Bronchial epithelial cell (primary cell): ENCODE measurements at places on chromosomes 5 and 9. TPM values are rescaled to one million over a fixed set of nuclear protein-coding genes. Genes with fewer than 3 reads are reported as not detected.

GRCh38 chr9:86774116-86774515 lies 173.2 kb downstream of the GAS1 start:
- DNase-seq: no peak

- no peak for DNase-seq
These were observed at the start of gene SPARC for GRCh38 chr5:151686674-151687407. TSS of gene SPARC (minus strand) at chr5:151686915. CDS start at chr5:151676188, 10,727 bp downstream.

Gene GIN1
- 5.0 and 6.5 TPM in 2 replicates for total RNA-seq

Gene ANKDD1B
- total RNA-seq: 1.3 and 1.9 TPM in 2 replicates

DNA sequence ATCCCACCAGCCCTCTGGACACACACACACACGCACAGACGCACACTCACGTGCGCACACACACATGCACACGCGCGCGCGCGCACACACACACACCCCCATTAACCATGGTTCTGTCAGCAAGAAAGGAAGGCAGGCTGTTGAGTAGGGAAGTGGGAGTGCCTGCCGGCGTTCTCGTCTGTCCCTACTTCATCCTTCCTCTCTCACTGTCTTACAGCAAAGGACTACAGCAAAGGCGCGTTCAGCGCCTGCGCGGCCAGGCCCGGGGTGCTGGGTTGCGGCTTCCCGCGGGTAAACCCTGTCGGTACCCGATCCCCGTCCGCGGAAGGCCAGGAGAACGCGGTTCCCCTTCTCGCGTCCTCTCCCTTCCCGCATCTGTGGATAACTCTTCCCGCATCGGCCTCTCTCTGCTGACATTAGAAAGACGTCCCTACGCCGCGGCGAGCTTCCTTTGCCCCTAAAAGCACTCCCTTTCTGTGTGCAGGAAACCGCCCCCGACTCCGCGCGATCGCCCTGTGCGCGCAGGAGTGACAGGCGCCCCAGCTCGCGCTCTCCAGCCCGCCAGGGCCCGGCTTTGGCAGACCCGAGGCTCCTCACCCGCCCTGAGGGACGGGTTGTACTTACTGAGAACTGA lies 219.2 kb downstream of the AGTPBP1 start:
- DNase-seq: peak; percentile 46

DNA sequence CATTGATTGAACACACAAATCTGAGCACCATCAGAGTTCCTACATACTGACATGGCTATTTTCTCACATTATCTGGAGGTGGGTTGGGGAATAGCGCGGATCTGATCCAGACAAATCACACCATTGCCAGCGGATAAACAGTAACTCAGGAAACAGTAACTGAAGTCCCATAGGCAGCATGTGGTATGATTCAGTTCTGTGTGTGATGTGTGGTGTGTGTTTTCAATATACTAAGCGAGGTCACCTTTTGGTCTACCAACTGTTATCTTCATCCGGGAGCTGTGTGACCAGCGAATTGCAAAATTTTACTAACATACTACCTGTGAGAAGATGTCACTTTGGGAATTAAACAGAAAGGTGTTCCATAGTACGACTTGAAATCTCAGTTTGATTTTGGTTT lies 50.1 kb downstream of the PKD2L2 start:
- DNase-seq: no peak

Gene CCL28
- total RNA-seq: 1.0 and 1.6 TPM in 2 replicates

Gene CCNH
- 73.2 and 103 TPM in 2 replicates for total RNA-seq

- peak; percentile 94 for DNase-seq
These were observed 356.4 kb upstream of the ACTBL2 start for GRCh38 chr5:57839025-57839424.

DNA sequence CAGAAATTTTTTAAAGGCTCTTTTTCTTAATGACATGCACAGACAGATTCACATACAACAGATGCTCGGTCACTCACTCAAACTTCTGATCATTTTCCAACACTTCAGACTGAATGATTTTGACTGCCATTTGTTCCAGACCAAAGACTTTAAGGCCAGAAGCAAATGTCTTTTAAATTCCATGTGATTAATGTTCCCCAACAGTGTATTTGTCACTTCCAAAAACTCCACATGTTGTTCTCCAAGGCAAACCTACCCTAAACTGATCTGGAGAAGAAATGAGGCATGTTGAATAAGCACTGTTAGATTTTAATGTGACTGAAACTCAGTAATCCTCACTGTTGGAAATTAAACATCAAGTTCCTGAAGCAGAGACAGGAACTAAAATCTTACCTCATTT lies 366.7 kb downstream of the GABRG2 start:
- no peak for DNase-seq

DNA sequence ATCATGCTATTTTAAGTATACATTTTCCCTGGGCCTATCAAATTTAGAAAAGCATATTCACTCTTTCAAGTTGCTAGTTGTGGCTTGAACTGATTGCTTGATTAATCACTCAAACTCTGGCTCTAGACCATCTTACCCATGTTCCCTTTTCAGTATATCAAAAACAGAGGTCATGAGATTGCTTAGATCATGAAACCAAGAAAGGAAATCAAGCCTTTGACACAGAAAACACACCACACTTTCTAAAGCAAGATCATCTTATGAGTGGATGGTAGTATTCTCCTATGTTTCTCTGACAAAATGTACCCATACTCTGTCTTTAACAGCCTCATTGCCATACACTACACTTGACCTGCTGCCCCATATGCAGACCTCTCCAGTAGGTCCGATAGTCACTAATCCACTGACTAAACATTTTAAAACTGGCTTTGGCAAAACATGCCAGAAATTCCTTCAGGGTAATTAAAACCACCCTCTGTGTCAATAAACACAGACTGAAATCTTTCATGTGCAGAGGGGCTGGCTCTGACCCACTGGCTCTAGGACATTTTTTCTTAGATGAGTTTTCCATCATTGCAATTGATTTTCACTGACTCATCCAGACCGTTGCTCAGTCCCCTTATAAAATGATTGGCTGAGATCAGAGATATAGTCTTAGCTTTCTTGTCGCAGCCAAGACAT lies 18.2 kb downstream of the PPP2R2B start:
- DNase-seq: no peak
